Activated effector memory CD4-positive, alpha-beta T cell treated with anti-CD3 and anti-CD28 coated beads, Interleukin-2, amount 50 U/mL, for 16 hours (primary cell): ENCODE measurements at places on chromosomes 3 and 15.
A peak's percentile ranks its signal among the peaks of the same experiment; 100 is the strongest.

- no peak for DNase-seq
These were observed 291.6 kb upstream of the VEPH1 start for GRCh38 chr3:157794771-157795170.

DNA sequence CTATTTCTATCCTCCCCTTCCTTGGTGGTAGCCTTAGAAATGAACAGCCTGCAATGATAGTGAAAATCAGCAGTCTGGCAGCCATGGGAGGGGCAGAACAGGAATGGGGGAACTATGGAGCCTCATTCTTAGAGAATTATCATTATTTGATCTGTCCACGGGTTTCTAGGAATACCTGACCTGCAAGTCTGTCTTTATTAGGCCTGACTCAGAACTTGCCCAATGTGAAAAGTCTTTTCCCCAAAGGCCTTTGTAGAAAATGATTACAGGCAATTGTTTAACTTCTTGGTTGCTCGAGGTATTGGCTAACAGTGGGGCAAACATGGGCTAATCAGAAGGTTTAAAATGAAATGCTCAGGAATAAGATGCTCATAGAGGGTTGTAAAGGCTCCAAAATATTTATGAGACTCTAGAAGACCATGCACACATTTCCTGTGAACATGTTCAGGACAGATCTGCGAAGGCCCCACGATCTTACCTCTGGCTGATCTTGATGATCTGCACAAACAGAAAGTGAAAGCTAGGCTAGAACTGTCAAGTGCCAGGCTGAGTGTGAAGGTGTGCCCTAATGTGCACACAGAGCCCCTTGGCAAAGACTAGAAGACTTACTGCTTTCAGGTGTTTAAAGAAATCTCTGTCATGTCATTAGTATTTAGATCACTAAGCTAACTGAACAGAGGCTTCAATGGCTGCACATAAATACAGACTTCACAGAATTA lies 39.6 kb upstream of the LAMP3 start:
- peak; percentile 70 for DNase-seq

GRCh38 chr3:138949002-138949418 lies 2.0 kb downstream of the FOXL2NB start:
- DNase-seq: no peak

DNA sequence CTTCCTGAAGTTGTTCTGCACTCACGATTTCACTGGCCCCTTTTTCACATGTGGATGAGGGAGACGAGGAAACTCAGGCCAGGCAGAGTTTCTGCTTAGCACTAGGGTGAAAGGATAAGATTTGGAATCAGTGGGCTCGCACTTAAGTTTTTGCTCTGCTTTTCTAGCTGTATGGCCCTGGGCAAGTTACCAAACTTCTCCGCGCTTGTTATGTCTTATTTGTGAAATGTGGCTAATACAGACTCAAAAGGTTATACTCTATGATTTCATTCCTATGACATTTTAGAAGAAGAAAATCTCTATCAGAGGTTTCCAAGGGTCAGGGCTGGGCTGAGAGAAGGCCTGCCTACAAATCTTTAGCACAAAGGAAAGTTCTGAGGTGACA lies 191.9 kb upstream of the LRIG1 start:
- no peak for DNase-seq

DNA sequence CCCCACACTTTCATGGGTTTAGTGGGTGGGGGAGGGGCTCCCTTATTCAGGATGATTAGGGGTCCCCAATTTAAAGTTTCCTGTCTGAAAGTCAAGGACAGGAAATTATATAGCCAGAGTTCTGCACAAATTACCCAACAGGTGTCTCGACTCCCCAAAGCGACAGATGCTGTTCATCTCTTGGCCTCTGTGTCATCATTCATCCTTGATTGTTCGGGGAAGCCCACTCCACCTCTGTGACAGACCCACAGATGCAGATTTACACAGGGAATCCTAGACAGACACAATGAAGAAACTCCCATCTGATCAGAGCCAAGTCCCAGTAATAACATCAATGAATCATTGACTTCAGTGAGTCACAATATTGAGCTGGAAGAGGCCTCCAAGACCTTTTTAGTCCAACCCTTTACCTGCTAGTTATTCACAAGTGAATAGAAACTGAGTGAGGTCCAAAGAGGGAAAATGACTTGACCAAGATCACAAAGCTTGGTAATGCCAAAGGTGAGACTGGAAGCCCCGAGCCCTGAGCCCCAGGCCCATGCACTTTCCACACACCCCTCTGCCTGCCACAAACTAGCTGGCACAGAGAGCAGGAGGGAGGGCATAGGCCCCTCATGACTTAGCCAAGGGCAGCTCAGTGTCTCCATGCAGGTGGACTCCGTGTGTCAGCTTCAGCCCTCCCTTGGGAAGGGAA lies 7.9 kb upstream of the SRP14 start:
- no peak for DNase-seq

DNA sequence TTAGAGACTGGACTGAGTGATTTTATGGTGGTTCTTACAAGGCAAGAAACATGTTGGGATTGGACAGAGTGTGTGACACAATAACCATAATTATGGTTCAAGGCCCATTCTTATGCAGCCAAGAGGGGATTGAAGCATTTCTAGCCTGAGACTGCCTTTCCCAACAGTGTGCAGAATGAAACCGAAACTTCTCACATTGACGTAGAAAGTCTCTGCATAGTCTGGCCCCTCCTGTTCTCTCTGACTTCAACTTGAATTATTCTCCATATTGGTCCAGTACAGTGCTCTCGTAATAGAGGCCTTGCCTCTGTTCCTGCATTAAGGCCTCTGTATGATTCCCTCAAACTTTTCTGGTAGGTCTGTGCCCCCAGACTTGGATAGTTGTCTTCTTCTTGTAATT lies 138.3 kb downstream of the DIPK2A start:
- DNase-seq: no peak

- no peak for DNase-seq
These were observed 10.0 kb downstream of the HEXA start for GRCh38 chr15:72365844-72366243.

DNA sequence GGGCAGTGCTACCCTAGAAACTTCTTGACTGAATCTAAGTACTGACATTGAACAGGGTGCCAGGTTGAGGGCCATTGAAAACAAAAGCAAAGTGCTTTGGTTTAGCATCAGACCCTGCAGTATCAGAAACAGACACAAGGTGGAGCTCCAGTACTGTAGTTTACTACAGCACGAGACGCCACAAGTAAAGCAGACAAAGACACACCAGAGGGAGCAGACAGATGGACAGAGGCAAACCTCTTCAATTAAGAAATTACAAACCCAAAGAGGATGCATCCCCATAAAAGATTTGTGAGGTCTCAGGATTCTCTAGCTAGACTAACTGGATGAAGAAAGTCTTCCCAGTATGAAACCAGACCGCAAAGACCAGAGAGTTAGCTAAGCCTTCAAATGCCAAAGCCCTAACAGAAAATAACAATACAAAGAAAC lies 16.6 kb downstream of the TOP2B start:
- peak; percentile 86 for DNase-seq

DNA sequence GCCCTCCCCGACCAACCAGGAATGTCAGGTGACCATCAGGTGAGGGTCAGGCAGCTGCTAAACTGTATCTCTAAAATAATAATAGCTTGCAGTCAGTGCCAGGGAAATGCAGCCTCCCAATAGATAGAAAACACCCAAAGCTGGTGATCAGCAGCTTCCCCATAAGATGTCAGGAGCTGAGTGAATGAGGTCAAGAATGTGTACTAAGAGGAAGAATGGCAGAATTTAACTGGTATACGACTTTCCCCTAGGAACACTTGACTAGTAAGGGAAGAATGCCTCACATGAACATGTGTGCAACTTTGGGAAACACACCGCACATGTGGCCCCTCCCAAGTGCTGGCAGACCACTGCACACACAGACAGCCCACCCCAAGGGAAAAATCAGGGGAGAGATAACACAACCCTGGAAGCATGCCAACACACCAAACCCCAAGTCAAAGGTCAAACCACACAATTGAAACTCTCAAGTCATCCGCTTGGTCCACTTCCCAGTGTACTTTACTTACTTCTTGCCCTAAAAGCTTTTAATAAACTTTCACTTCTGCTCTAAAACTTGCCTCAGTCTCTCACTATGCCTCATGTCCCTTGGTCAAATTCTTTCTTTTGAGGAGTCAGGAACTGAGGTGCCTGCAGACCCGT lies 806.5 kb downstream of the OTOL1 start:
- DNase-seq: no peak

DNA sequence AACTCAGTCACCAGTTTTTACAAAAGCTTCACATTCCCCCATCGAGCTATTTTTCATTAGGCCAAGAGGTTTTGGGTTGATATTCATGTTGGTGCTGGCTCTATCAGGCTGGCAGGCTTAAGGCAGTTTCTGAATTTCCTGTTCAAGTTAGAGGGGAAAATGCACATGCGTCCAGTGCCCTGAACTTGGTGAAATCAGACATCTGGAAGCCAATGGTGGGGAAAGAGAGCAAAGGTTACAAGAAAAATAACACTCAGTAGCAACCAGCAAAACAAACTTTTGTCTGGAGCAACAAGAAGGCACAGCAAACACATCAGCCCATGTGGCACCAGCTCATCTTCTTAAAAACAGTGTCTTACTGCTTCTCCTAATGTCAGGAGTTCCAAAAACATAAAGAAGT lies 155.6 kb upstream of the TSC22D2 start:
- no peak for DNase-seq

GRCh38 chr3:142945023-142945422 lies 18.5 kb downstream of the PAQR9 start:
- DNase-seq: no peak

DNA sequence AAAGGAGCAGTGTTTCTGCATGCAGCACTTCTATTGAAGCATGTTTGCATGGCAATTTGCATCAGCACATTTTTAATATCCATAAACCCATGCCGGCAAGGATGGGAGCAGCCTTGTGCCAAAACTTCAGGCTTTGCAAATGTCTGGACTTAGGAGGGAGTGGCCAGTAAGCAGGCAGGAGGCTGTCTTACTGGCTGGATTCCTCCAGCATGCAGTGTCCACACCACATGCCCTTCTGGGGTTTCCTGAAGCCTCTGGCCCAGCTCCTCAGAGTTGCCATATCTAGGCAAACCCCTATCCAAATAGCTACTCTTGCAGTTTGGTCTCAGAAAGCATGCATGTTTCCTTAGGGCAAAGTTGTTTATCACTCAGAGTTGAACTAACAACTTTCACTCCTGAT lies 139.1 kb upstream of the MRPS22 start:
- DNase-seq: no peak

DNA sequence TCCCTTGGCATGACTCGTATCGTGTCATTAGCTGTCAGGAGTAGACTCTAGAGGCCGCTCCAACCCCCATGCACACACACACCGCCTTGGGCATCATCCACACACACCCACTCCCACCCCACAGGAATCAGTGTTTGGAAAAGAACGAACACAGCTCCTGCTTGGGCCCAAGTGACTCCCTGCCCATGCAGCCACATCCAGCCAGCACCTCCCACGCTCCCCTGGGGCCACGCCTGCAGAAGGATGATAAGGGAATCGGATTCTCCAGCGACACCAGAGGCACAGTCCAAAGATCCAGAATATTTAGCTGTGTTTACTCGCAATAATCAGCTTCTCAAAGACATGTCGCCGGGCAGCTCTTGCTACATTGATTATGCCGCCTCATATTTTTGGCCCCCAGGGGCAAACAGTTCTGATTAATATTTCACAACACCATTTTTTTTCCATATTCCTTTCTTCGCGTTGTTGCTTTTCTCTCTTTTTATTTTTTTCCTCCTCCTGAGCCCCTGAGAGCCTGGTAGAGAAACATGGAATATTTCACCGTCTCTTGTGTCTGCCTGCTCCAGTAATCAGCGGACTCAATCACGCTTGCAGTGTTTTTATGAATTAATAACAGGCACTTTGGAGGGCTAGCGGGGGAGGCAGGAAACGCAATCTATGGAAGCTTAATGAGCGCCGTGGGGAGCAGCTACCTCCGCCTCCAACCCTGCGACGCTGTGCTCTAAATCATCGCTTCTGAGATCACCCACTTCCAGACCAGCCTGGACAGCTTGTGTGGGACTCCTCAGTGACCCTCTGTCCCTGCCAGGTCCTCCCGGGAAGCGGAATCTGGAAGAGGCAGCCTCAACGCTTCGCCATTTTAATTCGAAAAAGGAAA lies 221.4 kb downstream of the TLE3 start:
- no peak for DNase-seq
